ENCODE measurements at places on chromosomes 2 and 18. TPM values are rescaled to one million over a fixed set of nuclear protein-coding genes. Genes with fewer than 3 reads are reported as not detected.

The SALL3 gene
- not detected for polyA plus RNA-seq

The NT5DC4 gene
- not detected for polyA plus RNA-seq

The PLEK gene
- 2.6 TPM for polyA plus RNA-seq

The C2orf72 gene
- polyA plus RNA-seq, result 33.2 TPM

GRCh38 chr2:9889812-9890261 is 46.6 kb downstream of the TAF1B start:
- H3K4me1 ChIP-seq, result peaks cover 3% of the 10 kb centered on the region
- peak overlapping the region; percentile 3 for H3K27ac ChIP-seq
- DNase-seq, result no peak
- H3K4me3 ChIP-seq, result no peak overlapping the region

- H3K4me1 ChIP-seq, result no peaks in the 10 kb centered on the region
- no peak overlapping the region for H3K4me3 ChIP-seq
- H3K36me3 ChIP-seq, result no peaks in the 10 kb centered on the region
- no peaks in the 10 kb centered on the region for H3K27me3 ChIP-seq
- no peak overlapping the region for H3K27ac ChIP-seq
- DNase-seq, result no peak
Measured at GRCh38 chr2:158600155-158600802, 143.5 kb downstream of the PKP4 start.

GRCh38 chr2:127422559-127423477 is 4.6 kb downstream of the PROC start:
- no peak overlapping the region for H3K4me3 ChIP-seq
- no peaks in the 10 kb centered on the region for H3K27me3 ChIP-seq
- no peak overlapping the region for H3K27ac ChIP-seq
- DNase-seq, result no peak
- H3K4me1 ChIP-seq, result peaks cover 20% of the 10 kb centered on the region
- H3K36me3 ChIP-seq, result no peaks in the 10 kb centered on the region

DNA sequence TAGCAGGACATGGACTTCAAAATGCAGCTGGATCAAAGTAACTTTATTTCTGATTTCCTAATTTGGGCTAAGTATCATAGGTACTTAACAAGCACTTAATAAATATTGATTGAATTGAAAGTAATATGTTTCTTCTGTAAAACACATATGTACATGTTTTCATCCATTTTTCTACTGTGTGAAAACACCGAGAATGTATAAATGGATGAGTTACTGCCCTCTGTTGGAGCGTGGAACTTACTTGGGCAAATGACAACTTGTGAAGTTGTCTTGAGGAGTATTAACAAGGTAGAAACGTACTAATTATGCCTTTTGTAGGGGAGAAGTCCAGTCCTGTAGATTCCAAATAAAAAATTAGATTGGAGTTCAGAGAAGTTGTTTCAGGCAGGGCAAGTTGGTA is 87.2 kb downstream of the PHLPP1 start:
- no peaks in the 10 kb centered on the region for H3K36me3 ChIP-seq
- no peak overlapping the region for H3K27ac ChIP-seq
- no peak for DNase-seq
- no peak overlapping the region for H3K4me3 ChIP-seq
- H3K4me1 ChIP-seq, result no peaks in the 10 kb centered on the region

DNA sequence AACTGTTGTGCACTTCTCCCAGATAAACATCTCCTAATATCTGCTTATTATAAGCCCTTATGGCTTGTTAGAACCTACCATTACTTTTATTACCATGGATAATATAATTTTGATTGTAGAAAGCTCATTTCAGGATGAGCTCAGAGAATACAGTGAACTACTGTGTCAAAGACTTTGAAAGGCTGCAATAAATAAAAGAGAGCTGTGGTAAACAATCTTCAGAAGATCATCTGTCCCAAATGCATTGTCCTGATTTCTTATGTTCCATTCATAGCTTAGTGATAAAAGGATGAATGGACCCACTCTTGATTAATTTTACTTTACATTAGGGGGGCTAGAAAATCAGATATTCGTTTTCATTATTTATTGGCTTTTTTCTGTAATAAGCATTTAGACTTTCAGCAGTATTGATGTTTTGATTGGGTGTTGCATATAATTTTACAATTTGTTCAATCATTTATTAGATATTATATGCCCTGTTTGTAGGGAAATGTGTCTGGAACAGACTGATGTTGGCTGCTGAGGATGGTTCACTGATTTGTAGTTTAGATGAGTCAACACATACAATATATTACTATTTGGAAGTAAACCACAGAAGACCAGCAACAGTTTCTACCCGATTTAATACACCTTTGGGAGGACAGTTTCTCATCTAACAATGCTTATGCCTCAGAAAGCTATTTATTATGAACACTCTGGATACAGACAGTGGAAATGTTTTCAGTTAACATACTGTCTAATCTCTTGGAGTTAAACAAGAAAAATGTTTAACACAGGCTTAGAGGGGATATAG is 147.2 kb downstream of the TMEFF2 start:
- DNase-seq, result no peak
- no peak overlapping the region for H3K4me3 ChIP-seq

DNA sequence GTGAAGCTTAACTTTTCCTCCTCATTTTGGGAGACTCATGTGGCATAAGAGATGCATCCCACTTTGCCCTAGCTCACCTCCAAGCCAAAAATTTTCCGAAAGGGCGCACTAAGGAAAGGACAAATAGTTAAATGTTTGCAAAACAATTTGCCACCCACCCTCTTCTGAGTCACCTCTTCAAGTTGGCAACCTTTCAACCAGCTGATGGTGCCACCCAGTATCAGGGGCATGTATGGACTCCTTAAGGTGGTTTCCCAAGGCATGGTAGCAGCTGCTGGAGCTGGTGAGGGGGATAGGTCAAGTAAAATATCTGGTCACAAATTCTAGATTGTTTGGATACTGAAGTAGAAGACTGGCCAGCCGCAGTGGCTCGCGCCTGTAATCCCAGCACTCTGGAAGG is 17.2 kb upstream of the ITGAV start:
- no peak overlapping the region for H3K4me3 ChIP-seq
- no peaks in the 10 kb centered on the region for H3K36me3 ChIP-seq
- no peak overlapping the region for H3K27ac ChIP-seq
- no peaks in the 10 kb centered on the region for H3K4me1 ChIP-seq

- no peaks in the 10 kb centered on the region for H3K4me1 ChIP-seq
- peaks cover 7% of the 10 kb centered on the region for H3K36me3 ChIP-seq
- DNase-seq, result no peak
- no peaks in the 10 kb centered on the region for H3K27me3 ChIP-seq
- no peak overlapping the region for H3K4me3 ChIP-seq
Measured at GRCh38 chr2:105104208-105104731, 66.4 kb downstream of the MRPS9 start.

GRCh38 chr2:26144031-26144430 is 28.9 kb upstream of the GAREM2 start:
- no peak overlapping the region for H3K4me3 ChIP-seq
- no peak for DNase-seq
- no peak overlapping the region for H3K27ac ChIP-seq
- H3K36me3 ChIP-seq, result no peaks in the 10 kb centered on the region
- H3K27me3 ChIP-seq, result no peaks in the 10 kb centered on the region

DNA sequence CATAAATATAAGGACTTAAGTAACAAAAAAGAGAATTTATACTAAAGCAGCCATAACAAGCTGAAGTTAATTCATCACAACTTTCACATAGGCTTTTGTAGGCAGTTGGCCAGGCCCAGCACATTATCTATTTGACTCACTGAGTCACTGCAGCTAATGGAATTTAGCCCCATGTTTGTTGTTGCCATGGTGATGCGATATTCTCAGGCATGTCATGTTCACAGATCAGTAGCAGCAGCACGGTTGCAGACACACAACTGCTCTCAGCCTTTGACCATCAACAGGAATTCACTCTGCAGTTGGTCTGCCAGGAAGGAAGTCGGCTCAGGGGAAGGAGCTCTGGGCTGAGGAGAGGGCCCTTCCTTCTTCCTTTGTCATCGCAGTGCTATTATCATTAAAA is 639.8 kb downstream of the TMEM182 start:
- H3K27me3 ChIP-seq, result peaks cover 2% of the 10 kb centered on the region
- H3K4me3 ChIP-seq, result no peak overlapping the region
- no peaks in the 10 kb centered on the region for H3K4me1 ChIP-seq
- no peaks in the 10 kb centered on the region for H3K36me3 ChIP-seq

DNA sequence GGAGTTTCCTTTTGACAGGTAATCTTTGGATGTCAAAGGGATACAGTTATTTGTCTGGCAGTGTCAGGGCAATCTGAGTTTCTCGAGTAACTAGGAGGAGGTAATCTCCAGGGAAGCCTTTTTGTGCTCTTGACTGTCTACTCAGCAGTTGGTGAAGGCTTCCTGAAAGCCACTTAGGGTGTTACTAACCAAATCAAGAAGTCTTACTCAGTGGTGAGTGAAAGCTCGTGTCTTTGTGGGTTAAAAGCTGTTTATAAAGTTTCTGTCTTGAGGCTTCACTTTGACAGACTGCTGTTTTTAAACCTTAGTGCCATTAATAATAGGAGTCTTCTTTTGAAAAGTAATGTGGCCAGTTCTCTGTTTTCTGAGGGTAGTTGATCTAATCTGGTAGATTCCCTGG is 1.7 kb downstream of the THSD7B start:
- peaks cover 9% of the 10 kb centered on the region for H3K4me1 ChIP-seq
- H3K27me3 ChIP-seq, result peaks cover 15% of the 10 kb centered on the region
- DNase-seq, result no peak
- H3K27ac ChIP-seq, result no peak overlapping the region
- H3K4me3 ChIP-seq, result no peak overlapping the region
- H3K36me3 ChIP-seq, result no peaks in the 10 kb centered on the region

GRCh38 chr2:184920451-184920965 is 322.2 kb downstream of the ZNF804A start:
- H3K27me3 ChIP-seq, result no peaks in the 10 kb centered on the region
- H3K4me3 ChIP-seq, result no peak overlapping the region
- H3K36me3 ChIP-seq, result no peaks in the 10 kb centered on the region
- H3K4me1 ChIP-seq, result no peaks in the 10 kb centered on the region
- no peak overlapping the region for H3K27ac ChIP-seq

GRCh38 chr2:144419218-144419617 is 100.7 kb downstream of the ZEB2 start:
- no peak overlapping the region for H3K27ac ChIP-seq
- no peak for DNase-seq
- H3K4me1 ChIP-seq, result peaks cover under 1% of the 10 kb centered on the region
- H3K27me3 ChIP-seq, result no peaks in the 10 kb centered on the region

GRCh38 chr2:235235977-235236767 is 257.7 kb upstream of the AGAP1 start:
- no peak overlapping the region for H3K4me3 ChIP-seq
- no peak overlapping the region for H3K27ac ChIP-seq

DNA sequence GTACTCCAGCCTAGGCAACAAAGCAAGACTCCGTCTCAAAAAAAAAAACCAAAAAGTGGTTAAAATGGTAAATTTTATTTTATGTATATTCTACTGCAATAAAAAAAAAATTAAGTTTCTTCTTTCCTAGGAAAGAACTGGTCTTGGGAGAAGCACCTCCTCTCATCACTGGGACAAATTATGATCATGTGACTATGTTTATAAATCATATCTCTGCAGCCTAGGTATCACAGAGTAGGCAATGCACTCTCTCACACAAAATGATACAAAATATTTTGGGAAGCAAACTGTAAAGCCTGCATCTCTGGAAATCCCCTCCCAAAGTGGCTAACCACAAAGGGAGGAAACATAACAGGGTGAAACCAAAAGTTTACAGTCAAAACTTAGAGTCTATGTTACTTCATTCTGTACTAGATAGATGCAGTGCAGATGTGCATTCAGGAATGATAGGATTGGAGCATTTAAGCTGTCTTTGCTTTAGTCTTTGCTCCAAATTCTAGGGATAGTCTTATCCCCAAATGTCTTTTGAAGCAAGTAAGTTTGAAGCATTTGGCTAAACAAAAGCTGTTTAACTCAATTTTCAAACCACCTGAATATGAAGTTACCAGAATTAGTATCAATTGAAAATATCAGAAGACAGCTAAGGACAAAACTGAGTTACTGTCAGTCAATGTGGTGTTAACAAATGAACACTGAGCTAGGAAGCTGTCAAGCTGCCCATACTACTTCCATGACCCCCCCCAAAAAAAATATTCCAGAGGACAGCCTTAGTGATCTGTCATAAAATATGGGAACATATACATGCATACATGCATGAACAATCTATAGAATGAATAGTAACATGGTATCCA is 21.1 kb upstream of the MALT1 start:
- no peaks in the 10 kb centered on the region for H3K27me3 ChIP-seq
- H3K27ac ChIP-seq, result no peak overlapping the region
- H3K36me3 ChIP-seq, result no peaks in the 10 kb centered on the region
- no peaks in the 10 kb centered on the region for H3K4me1 ChIP-seq
- no peak for DNase-seq

DNA sequence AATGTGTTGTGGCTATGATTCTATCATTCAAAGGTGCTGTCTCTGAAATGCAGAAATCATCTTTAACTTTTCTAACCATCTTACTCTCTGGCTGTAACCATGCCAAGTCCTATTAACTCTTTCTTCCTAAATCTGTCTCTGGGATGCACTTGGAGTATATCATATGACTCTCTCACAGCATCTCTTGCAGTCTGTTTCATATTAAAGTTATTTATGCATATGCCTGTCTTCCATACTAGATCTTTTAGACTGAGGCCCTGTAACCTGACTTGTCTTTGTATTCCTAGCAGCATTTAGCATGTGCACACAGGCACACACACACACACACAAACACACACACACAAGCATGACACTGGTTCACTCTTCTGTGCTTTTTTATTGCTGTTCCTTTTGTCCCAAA is 320.6 kb downstream of the ETAA1 start:
- H3K36me3 ChIP-seq, result no peaks in the 10 kb centered on the region
- no peak for DNase-seq
- no peaks in the 10 kb centered on the region for H3K27me3 ChIP-seq
- H3K4me1 ChIP-seq, result no peaks in the 10 kb centered on the region
- H3K4me3 ChIP-seq, result no peak overlapping the region
